Stimulated activated CD4-positive, alpha-beta T cell treated with anti-CD3 and anti-CD28 coated beads, Interleukin-1b, Interleukin-23, amount 100 ng/mL, for 1 hour (primary cell): ENCODE measurements at places on chromosomes 5 and 9.

DNA sequence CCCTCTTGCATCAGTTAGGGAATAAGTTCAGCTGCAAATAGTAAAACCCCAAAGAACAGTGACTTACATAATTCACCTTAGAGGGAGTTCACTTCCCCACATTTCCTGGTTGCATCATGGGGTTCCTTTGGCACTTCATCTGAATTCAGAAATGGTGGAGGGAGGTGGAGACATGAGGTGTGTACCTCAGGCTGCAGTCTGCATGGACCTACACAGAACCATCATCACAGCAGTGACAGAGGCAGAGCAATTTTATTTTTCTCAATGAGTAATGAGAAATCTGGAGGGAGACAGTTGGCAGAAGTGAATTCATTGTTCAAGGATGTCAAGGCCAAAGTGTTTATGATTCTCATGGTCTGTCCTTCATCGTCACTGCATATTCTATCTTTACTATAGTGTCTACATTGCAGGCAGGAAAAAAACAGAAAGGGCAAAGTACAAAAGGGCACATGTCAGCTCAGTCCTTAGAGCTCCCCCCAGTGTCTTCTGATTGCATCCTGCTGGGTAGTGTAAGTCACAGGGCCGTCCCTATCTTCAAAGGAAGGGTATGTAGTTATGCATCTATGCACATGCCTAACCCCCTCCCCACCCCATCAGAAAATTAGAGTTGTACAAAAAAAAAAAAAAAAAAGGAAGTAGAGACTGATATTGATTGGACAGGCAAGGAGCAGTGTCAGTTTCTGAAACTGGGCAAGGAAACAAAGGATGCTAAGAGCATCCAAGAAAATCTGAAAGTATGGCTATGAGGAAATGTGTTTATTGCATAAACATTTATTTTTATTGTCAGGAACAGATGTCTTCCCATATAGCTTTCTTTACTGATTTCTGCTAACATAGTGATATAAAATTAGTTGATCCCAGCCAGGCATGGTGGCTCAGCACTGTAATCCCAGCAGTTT, 132.7 kb upstream of the APC start:
- no peak for DNase-seq

GRCh38 chr9:114504341-114505186, 709 bp downstream of the WHRN start:
- DNase-seq: no peak

DNA sequence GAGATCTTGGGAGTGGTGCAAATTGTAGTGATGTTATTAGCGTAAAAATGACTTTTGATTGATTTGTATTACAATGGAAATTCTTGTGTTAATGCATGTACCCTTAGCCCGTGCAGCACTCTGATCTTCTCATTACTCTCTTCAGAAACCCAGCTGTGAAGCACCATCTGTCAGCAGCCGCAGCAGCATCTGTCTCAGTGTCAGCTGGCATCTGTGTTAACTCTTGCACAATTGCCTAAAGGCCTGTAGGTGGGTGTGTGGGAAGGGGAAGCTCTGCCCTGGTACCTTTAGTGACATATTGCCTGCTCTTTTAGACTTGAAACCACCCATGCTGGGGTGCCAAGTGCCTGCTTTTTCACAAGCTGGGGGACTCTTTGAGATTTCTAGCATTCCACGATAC, 101.3 kb downstream of the FBXL7 start:
- no peak for DNase-seq

- no peak for DNase-seq
These were observed 42.5 kb upstream of the RASGRF2 start for GRCh38 chr5:80917631-80918030.
